ENCODE measurements at places on chromosomes 1 and 21.

DNA sequence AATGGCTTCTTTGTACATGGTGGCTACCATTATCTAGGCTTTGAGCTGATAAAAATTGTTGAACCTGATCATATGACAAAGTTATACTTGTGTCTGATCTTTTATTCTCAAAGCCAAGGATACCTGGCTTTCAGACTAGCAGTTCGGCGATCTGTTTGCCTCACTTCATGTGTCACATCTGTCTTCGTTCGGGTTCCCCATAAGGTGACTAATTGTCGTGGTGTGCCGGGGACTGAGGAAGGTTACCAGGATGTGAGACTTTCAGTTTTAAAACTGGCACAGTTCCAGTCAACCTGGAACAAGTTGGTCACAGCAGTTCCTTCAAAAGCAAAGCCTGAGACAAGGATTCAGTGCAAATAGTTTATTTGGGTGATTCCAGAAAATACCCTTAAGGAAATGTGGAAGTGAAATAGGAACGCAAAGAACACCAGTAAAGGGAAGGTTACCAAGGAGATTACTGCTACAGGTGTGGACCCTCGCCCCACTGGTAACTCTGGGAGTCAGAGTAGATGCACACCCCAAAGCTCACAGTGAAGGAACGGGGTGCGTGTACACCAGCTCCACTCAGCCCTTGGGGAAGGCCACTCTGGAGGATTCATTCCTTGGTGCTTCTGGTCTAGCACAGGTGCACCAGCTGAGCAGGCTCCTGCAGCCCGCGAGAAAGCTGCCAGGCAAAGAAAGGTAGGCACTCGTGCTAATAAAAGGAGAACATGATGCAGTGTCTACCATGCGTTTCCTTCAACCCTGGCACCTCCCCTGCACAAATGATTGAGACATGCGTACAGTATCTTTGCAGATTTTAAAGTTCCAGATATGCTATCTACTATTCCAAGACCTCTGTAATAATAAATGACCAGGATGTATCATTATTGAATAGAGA is 69.0 kb downstream of the VWA5B1 start:
- no peak for DNase-seq

GRCh38 chr1:37482796-37483744 is 8.7 kb downstream of the ZC3H12A start:
- no peak for DNase-seq

DNA sequence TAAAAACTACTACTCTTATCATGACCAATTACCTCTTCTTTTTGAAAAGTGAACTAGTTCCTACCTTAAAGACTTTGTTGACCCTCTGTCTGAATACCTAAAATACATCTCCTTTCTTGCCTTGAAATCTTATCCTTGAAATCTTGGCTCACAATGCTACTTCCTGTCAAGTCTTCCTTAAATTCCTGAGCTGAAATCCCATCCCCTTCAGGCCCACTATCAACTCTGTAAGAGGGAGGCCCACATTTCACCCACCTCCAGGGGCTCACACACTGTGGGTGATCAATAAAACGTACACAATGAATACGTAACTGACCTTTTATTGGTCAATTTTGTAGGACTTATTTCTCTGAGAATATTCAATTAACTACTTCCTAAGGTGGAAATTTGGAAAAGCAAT is 88.0 kb downstream of the APP start:
- no peak for DNase-seq

DNA sequence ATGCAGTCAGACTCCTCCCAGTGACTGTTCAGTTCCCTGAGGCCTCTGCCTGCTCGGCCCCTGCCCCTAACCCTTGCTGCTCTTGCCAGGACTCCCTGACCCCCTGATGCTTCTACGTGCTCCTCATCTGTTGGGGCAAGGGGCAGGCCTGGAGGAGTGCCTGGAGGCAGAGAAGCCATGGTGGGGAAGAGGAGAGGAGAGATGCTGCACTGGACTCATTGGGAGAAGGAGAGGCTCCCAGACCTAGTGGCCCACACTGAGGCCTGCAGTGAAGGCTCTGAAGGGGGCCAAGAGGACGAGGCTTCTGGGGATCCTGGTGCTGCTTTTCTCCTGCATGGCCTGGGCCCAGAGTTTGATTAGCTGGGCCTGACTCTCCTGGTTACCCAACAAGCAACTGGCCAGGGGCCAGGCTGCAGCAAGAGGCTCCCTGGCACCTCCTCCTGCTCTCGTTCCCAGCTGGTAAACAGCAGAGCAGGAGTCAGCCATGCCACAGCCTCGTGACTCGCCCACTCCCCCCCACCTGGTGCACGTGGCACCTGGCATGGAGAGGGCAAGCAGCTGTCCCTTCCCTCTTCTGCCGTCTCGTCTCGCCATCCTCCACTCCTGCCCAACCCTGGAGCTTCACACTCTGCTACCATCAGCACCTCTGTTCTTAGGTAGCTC is 847 bp upstream of the RORC start:
- DNase-seq = no peak

GRCh38 chr1:44636688-44637598 is 37.3 kb downstream of the TMEM53 start:
- no peak for DNase-seq

DNA sequence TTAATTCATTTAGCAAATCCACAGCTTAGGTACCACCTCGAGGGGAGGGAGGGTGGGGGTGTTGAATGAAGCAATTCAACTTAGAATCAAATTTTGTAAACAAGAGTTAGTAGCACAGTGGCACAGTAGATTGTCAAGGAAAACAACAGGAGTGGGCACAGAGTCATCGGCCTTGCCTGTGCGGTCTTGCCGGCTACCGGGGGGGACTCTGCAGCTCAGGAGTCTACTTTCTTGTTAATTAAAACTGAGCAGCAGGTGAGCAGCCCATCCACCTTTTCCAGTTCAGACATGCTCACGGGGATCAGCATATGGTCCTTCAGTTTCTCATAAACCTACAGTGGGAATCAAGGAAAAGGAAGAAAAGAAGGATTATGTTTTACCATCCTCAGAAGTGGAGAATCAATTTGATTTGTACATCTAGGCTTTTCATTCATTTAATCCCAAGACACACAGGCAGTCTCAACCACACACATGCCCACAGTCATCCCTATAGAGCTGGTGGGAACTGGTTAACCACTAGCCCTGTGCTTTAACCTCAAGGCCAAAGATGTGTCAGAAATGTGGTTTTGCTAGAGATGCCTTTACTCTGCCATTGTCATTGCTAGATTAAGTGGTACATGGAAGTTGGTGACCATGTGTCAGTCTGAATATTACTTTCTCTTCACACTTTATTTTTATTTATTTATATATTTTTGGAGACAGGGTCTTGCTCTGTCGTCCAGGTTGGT is 45.0 kb upstream of the BCL10 start:
- peak; percentile 89 for DNase-seq

DNA sequence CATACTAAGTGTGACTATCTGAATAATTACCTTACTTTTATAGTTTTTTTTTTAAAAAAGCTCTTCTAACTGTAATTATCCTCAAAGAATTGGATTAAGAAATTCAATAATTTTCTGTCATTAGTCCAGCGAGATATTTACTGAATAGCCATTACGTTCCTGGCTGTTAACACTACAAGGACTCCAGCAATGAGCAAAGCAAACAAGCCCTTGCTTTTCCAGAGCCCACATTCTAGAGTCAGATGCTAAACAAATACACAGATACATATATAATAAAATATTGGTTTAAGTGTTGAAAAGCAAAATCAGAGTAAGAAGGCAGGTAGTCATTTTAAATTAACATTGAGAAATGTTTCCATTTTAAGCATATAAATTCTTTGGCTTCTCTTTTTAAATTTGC is 118.4 kb downstream of the ATF6 start:
- DNase-seq = no peak

- DNase-seq = peak; percentile 63
Measured at GRCh38 chr1:209937996-209938959, at the start of gene SYT14. Gene SYT14, plus strand, starts transcription at chr1:209938217. Its CDS starts 48 bp downstream, at chr1:209938265.

- DNase-seq = no peak
Measured at GRCh38 chr1:183245357-183245756, 59.3 kb downstream of the LAMC2 start.

DNA sequence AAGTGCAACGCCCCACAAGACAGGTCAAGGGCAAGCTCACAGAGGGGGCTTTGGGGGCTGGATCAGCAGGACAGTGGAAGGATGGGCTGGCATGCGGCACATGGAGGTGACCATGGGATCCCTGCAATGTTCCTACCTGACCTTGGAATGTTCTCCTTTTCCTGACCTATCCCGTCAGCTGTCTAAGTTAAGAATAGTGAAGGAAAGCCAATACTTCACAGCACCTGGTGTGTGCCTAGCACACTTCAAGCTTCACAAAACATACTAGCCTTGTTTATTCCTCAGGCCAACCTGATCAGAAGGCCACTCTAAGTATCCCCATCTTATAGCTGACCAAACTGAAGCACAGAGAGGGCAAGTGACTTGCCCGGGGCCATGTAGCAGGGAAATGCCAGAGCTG is 31.2 kb downstream of the LRRC38 start:
- DNase-seq = no peak

DNA sequence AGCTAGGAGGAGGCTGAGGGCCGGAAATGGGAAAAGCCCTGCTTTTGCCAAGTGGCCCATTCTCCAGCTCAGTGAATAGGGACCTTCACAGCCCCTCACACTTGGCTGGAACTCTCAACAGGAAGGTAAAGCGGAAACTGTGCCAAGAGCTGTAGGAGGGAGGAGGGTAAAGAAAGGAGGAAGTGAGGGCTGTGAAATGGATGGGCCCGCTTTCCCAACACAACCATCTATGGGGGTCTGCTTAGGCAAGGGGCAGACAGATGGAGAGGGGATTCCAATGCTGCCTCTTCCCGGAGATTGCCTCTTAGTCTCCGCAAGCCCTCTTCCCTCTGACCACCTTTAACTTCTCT is 5.2 kb downstream of the INKA2 start:
- DNase-seq = no peak

GRCh38 chr1:228871314-228872061 is 136.2 kb downstream of the RHOU start:
- no peak for DNase-seq

DNA sequence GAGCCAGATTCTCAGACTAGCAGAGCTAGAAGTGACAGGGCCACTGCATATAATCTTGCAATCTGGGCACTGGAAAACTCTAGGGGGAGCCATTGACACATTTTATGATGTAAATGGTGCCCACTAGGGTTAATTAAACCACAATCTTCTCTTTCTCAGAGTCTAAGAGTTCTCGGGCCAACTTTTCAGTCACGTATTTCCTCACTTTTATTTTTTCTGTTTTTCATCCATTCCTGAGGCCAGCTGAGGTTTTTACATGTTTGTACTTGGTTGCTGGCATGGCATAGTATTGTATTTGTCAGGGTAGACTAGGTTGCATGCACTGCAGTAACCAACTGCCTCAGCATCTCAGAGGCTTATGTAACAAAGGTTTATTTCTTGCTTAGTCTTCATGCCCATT is 138.2 kb downstream of the ZNF326 start:
- DNase-seq = peak; percentile 28

GRCh38 chr1:109255097-109255651 is 5.8 kb downstream of the CELSR2 start:
- DNase-seq = no peak

GRCh38 chr1:65332821-65333220 is 23.5 kb downstream of the DNAJC6 start:
- DNase-seq = no peak

DNA sequence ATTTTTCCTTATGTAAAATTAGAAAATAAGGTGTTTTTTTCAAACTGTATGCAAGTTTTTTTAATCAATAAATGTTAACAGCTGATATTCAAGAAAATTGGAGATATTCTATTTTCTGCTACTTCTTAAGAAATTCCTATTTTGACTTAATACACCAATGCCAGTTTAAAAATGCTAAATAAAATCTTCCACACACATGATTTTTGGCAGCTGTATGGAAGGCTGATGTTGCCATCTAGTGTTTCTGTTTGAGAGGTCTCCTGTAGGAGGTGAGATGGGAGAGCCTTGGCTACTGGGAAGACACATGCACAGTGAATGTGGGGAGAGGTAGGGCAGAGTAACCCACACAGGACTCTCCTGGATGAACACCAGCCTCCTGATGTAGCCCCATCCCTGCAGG is 29.2 kb upstream of the OR2B11 start:
- peak; percentile 6 for DNase-seq

DNA sequence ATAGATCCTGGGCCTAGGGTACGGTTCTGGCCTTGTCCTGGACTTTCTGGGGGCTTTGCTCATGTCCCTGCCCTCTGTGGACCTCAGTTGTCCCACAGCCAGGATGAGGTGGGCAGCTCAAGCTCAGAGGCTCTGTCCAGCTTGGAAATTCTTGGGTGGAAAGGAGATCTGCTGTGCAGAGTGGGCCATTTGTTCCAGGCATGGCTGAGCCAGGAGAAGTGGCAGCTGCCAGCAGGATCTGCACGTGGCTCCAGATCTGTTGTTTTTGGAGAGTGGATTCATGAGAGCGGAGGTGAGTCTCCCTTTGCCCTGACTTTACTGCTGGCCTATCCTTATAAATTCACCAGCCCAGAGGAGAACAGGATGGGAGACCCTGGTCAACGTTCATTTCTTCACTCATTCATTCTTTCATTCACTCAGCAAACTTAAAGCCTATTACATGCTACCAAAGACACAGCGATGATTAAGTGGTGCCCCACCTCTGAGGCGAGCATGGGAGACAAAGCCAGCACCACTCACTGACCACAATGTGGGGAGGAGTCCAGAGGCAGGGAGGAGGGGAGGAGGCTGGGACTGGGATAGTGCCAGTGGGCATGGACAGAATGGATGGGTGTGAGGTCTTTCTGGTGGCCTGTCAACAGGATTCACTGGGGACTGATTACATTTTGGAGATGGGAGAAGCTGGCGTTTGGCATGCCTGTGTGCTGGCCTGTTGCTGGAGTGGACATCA is 205.1 kb downstream of the TRABD2B start:
- DNase-seq = no peak

DNA sequence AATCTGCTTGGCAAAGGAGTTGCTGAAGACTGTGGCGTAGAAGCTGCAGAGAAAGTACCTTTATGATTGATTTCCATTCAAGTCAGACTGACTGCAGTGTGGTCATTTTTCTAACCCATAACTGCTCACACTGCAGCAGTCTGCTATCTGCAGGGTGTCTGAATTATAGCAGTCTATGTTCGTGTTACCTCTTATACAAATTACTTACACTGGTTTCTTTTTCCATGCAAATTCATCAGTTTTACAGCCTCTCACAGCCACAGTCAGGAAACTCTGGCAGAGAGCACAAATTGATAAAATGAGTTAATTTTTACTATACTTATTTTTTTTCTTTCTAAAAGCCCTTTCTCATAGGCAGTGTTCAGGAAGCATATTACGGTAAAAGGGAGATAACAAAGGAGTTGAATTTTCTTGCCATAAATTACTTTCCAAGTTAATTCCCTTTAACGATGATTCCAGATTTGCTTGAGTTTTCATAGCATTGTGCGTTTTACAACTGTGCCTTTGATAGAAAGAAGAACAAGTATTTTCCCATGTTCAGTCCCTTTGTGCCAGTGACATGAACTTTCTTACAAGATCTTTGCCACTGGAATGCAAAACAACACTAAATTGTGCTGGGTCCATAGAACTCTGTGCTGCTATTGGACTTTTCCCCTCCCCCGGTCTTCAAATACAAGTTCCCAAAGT is 261.5 kb downstream of the NFIA start:
- DNase-seq = no peak
